ENCODE measurements at places on chromosomes 4 and X.

DNA sequence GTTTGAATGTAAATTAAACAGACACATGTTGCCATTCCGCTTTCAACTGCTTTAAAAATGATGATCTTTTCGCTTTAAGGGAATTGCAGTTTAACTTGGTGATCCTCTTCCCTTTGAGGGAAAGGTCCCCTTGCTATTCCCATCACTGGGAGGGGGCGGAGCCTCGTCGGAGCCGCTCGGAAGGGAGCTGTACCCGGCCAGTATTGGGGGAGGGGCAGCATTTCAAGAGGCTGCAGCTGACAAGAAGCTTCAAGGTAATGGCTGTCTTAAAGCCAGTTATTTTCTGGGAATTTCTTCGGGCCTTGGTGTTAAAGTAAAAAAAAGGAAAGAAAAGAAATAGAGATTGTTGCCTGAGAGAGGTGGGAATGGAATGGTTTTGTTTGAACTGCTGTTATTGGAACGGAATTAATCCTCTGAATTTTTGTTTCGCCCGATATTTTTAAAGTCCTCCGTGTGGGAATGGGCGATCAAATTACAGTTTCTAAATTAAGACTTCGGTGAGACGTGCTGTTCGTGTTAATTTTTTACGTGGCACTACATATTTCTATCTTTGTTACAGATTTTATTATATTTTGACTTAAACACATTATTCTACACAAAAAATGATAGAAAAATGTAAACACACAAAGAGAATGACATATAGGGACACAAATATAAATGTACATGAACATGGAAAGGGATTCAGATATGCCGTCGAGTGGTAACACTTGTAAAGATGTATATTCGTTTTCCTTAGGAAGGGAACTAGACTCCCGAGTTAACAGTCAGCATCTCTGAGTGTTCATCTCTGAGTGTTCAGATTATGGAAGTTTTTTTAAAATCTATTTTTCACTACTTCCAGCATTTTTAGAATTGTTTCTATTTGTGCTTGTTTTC lies 9.2 kb downstream of the PWWP3B start:
- no peak for DNase-seq

DNA sequence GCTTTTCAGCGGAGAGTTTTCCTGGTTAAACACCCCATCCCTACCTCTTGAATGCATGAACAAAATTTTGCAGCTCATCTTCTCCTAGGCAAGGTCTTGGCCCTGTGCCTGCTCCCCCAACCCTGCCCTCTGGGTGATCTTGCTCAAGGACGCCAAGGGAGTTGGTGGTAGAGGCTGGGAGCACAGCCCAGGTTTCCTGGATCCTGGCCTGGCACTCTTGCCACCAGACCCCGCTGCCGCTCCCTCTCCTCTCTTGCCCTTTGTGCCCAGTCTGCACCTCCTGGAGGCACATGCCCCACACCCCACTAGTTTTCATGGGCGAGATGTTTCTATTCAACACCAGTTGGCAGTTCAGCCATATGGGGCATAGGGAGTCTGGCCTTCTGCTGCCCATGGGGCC lies 37.3 kb downstream of the TSC22D3 start:
- DNase-seq = no peak

GRCh38 chr4:118762730-118763477 lies 73.0 kb downstream of the SEC24D start:
- no peak for DNase-seq

DNA sequence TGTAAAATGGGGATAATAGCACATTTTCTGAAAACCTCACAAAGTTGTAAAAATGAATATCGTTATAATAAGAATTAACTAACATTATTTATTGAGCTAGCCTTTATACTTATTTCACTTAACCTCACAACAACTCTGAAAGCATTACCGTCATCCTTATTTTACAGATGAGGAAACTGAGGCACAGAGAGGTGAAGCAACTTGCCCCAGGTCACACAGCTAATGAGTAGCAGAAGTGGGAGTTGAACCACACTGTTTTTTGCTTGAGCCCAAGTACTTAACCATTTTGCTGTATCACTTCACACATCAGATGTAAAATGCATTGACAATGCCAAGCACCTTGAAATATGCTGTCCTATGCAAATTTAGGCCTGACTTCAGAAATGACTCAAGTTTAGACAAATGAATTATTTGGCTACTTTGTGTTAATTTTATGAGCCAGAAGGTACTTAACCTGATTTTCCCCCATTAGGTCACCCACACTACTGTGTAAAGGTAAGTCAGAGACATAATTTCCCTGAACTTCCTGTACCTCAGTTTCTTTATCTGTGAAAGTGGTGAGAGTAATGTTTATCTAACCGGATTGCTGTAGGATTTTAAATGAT lies 23.1 kb downstream of the CD40LG start:
- no peak for DNase-seq

DNA sequence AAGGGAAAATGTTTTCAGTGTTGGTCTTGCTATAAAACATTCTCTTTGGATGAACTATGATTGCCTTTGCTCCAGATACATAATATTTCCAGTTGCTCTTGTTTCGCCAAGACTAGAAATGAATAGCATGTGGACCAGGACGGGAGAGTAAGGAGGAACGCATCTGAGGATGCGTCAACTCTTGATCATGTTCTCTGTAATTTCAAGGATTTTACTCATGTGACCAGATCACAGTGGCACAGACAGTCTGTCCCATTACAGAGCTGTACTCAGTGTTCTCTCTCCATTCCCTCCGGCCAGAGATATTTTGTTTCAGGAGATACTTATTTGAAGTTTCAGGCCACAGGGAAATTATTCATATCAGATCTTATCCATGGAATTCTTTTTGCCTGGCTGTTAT lies 266.6 kb downstream of the MID1IP1 start:
- no peak for DNase-seq

- DNase-seq = no peak
Measured at GRCh38 chrX:86806786-86807185, 658.5 kb downstream of the DACH2 start.

DNA sequence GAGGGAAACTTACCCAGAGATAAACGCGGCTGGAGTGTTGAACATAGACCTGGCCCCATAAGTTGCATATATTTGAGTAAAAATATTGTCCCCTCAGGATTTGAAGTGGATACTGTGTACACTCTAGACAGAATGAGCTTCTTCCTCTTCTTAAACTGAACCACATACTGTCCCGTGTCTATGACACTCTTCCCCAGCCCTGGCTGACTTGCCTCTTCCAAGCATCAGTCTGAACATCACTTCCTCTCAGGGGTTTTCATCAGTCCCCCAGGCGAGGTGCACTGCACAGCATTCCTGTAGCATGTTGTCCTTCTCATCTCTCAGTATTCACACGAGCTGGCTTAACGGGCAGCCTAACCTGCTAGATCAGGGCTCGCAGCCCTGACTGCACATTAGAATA lies 80.5 kb upstream of the TMEM150C start:
- DNase-seq = no peak

DNA sequence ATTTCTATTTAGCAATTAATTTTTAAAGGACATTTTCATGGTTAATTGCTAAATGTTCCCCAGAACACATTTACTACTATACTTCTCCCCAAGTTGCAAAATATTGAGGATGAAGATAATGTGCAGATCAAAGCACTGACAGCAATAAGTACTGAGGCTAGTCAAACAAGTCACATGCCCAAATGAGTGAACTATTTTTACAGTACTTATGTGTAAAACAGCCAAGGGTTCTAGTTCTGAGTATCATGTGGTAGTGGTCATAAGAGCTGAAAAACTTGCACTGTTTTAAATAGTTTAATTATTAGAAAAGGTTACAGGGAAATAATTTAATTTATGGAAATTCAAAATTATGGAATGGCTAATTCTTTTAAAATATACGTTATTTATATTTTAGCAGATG lies 3.8 kb downstream of the GALNTL6 start:
- no peak for DNase-seq

DNA sequence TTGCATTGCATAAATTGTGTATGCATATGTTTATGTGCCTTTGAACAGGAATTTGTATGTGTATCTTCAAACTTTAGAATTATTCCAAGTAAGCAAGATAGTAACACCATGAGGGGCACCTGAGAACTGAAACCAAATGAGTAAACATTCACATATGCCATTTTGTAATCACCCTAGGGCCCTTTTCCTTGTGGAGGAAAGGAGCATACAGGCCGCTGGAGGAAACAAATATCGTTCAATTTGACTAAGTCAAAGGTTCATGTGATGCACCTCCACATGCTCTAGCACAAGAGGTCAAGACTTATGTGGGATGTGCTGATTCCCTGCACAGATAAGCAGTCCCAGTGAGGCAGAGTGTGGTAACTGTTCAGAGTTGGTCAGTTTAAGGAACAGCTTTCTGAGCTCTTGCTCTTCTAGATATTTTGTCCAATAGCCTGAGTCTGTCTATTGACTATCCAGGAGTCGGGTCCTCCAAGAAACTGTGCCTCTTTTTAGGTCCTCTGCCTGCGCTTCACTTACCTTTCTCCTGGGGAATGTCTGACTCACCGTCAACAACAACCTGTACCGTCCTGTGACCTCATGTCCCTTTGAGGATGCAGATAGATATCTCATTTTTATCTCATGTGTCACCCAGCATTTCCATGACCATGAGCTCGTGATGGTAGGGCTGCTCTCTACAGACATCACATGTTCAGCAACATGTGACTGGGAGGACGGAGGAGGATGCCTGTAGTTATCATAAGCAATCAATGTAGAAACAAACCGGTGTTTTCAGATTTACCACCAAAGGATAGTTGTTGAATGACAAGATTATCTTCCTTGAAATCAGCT lies 196.9 kb downstream of the NWD2 start:
- no peak for DNase-seq

Measured in stimulated activated CD8-positive, alpha-beta memory T cell treated with anti-CD3 and anti-CD28 coated beads, Interleukin-4, amount 100 ng/mL, for 1 hour (primary cell).